Smooth muscle cell of trachea (primary cell): ENCODE measurements at places on chromosomes 7 and 10. TPM values are rescaled to one million over a fixed set of nuclear protein-coding genes. Genes with fewer than 3 reads are reported as not detected.

The FAM20C gene
- 123 and 143 TPM in 2 replicates for total RNA-seq

The STOX1 gene
- 0.17 TPM in 1 of 2 replicates, not detected in the other for total RNA-seq

The FUOM gene
- total RNA-seq = 24.8 and 26.5 TPM in 2 replicates

The GIMAP4 gene
- 2.0 TPM in 1 of 2 replicates, not detected in the other for total RNA-seq

The MUC3A gene
- not detected in 2 replicates for total RNA-seq

The PANK1 gene
- 7.1 and 11.6 TPM in 2 replicates for total RNA-seq

The TCAF2 gene
- total RNA-seq = 2.6 and 5.2 TPM in 2 replicates

The IRF5 gene
- total RNA-seq = 0.83 TPM in 1 of 2 replicates, not detected in the other

The SLC29A3 gene
- total RNA-seq = 0.58 and 1.8 TPM in 2 replicates

The DENND2A gene
- total RNA-seq = 34.9 and 69.6 TPM in 2 replicates

The NPTX2 gene
- under 0.01 TPM in 1 of 2 replicates, not detected in the other for total RNA-seq

The OR2A1 gene
- under 0.01 and 0.15 TPM in 2 replicates for total RNA-seq

The SUN3 gene
- not detected in 2 replicates for total RNA-seq

The TFPI2 gene
- 6.6 and 14.5 TPM in 2 replicates for total RNA-seq

The MLXIPL gene
- total RNA-seq = 0.66 TPM in 1 of 2 replicates, not detected in the other

The VWA2 gene
- total RNA-seq = 0.58 and 0.83 TPM in 2 replicates

The NODAL gene
- total RNA-seq = not detected in 2 replicates

The PNLIPRP2 gene
- total RNA-seq = not detected in 2 replicates

The RPP38 gene
- total RNA-seq = 15.1 and 15.5 TPM in 2 replicates

The TRAPPC14 gene
- total RNA-seq = 4.8 and 7.1 TPM in 2 replicates

The PNLIPRP3 gene
- total RNA-seq = 0.17 TPM in 1 of 2 replicates, not detected in the other

The ZNF425 gene
- total RNA-seq = 4.1 and 7.4 TPM in 2 replicates

The TUBAL3 gene
- total RNA-seq = not detected in 2 replicates

The CPXM2 gene
- 12.9 and 43.8 TPM in 2 replicates for total RNA-seq

The FXYD4 gene
- total RNA-seq = not detected in 2 replicates

The PIP gene
- not detected in 2 replicates for total RNA-seq

The RBM20 gene
- total RNA-seq = not detected in 2 replicates

The PRKG1 gene
- 46.3 and 50.4 TPM in 2 replicates for total RNA-seq

The TWIST1 gene
- total RNA-seq = 76.5 and 118 TPM in 2 replicates

The SNCG gene
- 8.8 and 11.8 TPM in 2 replicates for total RNA-seq

The SLC39A12 gene
- total RNA-seq = not detected in 2 replicates

The GHRHR gene
- total RNA-seq = not detected in 2 replicates

The SFTPA1 gene
- total RNA-seq = not detected in 2 replicates

The ASAH2 gene
- total RNA-seq = 0.17 and 0.29 TPM in 2 replicates

The SUV39H2 gene
- total RNA-seq = 6.8 and 12.4 TPM in 2 replicates

The AMZ1 gene
- total RNA-seq = 0.15 and 1.3 TPM in 2 replicates

The LRRC4 gene
- total RNA-seq = 0.29 and 0.33 TPM in 2 replicates

The ECHDC3 gene
- 13.9 and 15.1 TPM in 2 replicates for total RNA-seq

The SLC13A1 gene
- not detected in 2 replicates for total RNA-seq

The MSS51 gene
- 1.8 and 2.5 TPM in 2 replicates for total RNA-seq

The ZNF438 gene
- total RNA-seq = 5.1 and 5.3 TPM in 2 replicates

The VENTX gene
- total RNA-seq = under 0.01 TPM in 1 of 2 replicates, not detected in the other

The PLEKHS1 gene
- total RNA-seq = under 0.01 TPM in 1 of 2 replicates, not detected in the other

The PRLHR gene
- total RNA-seq = not detected in 2 replicates

The RARRES2 gene
- 0.73 and 20.7 TPM in 2 replicates for total RNA-seq

The GBX1 gene
- total RNA-seq = not detected in 2 replicates

The PTN gene
- 35.4 and 36.9 TPM in 2 replicates for total RNA-seq

The TAS2R3 gene
- total RNA-seq = 1.3 and 1.8 TPM in 2 replicates

The IQUB gene
- 0.83 and 1.2 TPM in 2 replicates for total RNA-seq

The CYP2W1 gene
- not detected in 2 replicates for total RNA-seq

The AKR1B15 gene
- total RNA-seq = under 0.01 TPM in 1 of 2 replicates, not detected in the other

The SMKR1 gene
- total RNA-seq = 0.66 TPM in 1 of 2 replicates, not detected in the other

The IL2RA gene
- total RNA-seq = not detected in 2 replicates

The MYL10 gene
- total RNA-seq = not detected in 2 replicates

The CEP41 gene
- total RNA-seq = 12.1 and 16.4 TPM in 2 replicates

The MNX1 gene
- total RNA-seq = not detected in 2 replicates

The ANLN gene
- total RNA-seq = 15.7 and 122 TPM in 2 replicates

The COL28A1 gene
- total RNA-seq = 0.58 TPM in 1 of 2 replicates, not detected in the other
